GOT3 (cell line): ENCODE measurements at places on chromosomes 6 and 20.

DNA sequence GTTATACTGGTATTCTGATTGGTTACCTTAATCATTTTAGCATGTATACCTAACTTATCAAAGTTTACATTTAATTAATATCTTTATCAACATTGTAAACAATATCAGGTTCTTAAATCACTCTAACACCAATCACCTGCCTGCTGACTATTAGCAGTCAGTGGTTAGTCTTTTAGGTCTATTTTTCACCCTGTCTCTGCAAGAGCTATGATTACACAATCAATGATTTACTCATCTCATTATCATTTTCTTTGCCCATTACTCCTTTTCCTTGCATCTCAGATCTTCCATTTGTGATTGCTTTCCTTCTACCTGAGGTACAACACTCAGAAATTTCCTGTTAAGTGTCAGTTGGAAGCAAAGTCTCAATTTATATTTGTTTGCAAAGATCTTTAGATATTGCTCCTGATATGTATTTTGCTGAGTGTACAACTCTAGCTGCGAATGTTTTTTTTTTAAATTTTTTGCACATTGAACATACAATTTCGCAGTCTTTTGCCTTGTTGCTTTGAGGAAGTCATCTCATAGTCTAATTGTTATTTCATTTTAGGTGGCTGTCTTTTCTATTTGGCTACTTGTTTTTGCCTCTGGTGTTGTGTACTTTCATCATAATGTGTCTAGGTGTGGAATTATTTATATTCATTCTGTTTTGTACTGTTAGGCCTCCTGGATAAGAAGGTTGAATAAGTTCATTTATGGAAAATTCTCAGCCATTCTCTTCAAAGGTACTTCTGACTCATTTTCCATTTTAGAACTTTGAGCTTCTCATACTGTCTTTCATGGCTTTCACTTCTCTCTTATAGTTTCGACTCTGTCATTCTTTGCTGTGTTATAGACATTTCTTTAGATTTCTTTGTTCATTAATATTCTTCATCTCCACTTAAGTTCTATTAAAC lies 104.9 kb upstream of the CEP162 start:
- no peak for DNase-seq

GRCh38 chr6:72132427-72132826 lies 246.1 kb downstream of the RIMS1 start:
- no peak for DNase-seq

DNA sequence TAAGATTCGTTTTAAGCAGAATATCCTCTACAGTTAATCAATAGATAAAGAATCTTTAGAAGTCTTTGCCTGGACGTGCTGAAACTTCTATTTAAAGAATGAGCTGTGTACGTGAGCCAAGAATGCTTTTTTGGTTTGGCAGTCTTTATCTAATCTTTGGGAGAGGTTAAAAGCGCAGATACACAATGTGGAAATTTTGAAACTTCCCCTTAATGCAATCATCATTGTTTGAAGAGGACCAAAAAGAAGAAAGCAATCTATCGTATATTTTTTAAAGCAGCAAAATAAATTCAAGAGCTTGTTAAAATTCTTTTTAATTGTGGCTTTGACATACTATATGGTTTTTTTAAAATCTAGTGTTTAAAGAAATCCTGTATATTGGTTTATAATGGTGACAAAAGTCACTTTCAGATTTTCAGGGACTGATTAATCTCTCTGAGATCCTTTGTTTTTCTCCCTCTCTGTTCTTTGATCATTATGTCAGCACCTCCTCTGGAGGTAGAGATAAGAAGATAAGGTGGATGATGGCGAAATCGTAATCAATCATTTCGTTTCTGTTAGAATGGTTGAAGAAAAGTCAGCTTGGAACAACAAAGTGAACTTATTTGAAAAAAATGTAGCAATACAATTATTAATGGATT lies 92.1 kb upstream of the FAM184A start:
- DNase-seq, result no peak

DNA sequence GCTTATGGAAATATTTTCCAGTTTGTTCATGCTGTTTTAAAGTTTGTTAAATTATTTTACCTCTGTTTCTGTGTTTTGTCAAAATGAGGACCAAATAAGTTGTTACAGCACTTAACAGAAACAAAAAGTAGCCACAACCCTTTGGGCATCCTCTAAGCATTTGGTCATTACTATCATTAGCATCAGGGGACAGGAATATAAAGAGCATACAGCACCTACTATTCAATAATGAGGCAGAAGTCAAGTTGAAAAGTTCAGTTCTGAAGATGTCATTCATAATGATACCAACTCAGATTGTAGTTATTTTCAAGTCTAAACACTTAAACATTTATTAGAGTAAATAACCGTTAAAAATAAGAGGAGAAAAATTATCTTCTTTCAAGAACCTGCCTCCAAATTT lies 862.3 kb upstream of the FLRT3 start:
- DNase-seq, result no peak

- no peak for DNase-seq
Observed at GRCh38 chr6:65943051-65943450, 236.0 kb upstream of the EYS start.

DNA sequence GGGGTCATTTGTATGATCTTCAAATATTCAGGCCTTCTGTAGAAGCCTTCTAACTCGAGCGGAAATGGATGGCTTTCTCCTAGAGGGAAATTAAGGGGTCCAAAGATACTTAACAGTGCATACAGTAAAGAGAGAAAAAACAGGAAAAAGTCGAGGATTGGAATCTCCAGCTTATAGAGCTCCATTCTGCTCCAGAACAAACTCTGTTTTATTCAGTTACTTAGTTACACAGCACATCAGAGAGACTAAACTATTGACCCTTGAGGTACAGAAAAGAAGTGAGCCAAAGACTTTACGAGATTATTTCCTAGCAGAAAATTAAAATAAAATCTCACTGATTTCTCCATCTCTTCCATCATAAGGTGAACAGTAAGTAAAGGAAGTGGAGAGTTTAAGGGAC lies 43.8 kb upstream of the DSE start:
- no peak for DNase-seq

DNA sequence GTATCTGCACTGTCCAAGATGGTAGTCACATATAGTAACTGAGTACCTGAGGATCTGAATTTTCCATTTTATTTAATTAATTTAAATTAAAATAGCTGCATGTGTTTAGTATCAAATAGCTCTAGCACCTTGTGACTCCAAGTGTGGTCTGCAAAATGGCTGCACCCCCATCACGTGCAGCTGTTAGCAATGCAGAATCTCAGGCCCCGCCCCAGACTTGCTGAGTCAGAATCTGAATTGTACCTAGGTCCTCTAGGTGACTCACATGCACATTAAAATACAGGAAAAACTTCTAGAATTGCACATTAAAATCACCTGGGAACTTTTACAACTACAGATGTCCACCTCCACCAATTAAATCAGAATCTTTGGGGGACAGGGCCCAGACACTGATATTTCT lies 19.2 kb upstream of the FAM83C start:
- DNase-seq, result no peak

DNA sequence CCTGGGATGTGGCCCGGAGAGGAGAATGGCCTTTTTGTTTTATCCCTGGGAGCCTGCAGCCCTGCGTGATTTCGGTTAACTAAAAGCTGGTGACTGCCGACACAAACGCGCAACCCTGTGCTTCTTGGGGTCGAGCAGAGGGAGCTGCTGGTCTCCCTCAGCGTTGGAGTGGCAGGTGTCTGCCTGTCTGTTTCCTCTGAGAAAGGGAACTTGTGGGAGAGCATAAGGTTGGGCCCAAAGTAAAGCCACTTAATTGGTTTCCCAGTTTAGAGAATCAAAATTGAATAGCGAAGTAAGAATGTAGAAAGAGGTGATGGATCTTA lies 500 bp downstream of the LTV1 start:
- no peak for DNase-seq

- DNase-seq, result no peak
Observed at GRCh38 chr6:23435126-23435525, 690.9 kb upstream of the NRSN1 start.

GRCh38 chr6:157281570-157281969 lies 41.7 kb downstream of the TMEM242 start:
- no peak for DNase-seq

DNA sequence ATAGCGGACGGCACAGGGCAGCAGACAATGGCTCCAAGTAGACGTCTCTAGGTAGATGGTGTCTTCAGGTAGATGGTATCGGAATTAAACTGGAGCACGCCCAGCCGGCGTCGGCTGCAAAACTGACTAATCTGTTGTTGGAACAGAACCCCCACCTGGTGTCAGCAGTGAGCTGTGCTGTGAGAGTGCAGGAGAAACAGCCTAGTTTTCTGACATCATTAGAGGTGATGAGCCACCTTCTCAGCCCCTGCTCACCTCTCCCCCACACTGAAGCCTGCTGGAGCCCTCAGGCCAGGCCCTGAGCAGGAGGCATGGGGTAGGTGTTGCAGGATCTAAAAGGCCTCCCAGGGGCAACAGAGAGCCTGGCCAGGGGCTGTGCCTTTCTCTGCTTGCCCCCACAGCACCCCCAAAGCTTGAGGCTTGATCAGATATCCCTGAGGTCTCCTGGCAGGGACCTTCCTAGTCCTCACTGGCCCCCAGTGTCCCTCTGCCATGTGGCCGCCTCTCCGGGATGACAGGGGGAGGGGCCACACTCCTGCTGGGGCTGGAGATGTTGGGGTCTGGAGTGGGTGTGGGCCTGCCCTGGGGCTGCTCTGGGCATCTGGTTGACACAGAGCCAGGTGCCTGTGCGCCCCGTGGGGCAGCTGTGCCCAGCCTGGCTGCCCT lies 6.9 kb upstream of the HELZ2 start:
- DNase-seq, result no peak

DNA sequence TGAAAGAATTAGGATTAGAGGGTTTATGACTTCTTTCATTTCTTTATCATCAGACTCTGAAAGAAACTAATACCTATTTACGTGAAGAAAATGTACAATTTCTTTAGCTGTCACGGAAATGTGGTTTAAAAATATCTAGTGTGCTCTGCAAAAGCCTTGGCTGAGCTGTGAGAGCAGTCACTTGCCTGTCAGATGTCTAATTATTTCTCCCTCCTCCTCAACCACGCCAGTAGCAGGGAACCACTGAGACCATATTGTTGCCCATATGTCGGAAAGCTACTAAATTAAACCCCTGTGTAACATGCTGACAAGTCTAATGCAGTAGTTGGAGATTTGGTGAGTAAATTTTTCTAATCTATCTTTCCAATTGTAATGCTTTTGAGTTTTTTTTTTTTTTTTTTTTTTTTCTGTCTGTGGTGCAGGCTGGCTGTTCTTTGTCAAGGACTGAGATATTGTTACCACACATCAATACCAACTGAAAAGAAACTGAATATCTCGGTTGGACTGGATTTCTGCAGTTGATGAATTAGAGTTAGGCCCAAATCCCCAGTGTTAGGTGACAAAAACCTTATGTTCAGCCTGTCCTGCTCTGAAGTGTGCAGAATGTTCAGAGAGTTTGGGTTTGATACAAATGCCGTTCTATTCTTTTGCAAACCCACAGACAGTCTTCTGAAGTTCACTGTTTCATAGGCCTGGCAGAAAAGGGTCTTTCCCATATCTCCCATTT lies 302.9 kb upstream of the SYNCRIP start:
- no peak for DNase-seq

DNA sequence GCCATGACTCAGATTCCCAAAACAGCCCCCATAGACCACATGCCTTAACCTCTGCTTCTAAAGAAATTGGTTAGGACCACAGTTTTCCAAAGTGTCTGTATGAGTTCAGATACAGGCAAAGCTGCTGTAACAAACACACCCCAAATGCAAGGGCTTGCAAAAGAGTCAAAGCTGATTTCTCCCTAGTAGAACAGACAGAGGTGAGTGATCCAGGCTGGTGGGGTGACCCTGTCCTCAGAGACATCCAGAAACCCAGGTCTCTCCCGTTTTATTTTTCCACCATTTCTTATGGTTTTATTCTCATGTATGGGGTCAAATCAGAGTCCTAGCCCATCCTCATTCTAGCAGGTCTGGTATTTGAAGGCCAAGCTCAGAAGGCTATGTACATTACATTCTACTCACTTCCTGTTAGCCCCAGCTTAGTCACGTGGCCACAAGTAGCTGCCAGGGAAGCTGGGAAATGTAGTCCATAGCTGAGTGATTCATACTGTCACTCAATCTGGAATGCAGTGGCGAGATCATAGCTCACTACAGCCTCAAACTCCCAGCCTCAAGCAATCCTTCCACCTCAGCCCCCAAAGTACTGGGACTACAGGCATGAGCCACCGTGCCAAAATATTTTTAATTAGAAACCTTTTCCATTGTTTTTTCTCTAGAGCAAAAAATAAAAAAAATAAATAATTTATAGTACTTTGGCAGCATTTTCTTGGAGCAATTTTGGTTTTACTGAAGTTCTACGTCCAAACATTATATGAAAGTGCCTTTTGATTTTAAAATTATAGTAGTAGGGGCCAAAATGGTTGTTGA lies 175.2 kb downstream of the ZMYND8 start:
- no peak for DNase-seq

- peak; percentile 42 for DNase-seq
Observed at GRCh38 chr6:85449818-85450759, at the start of gene NT5E. Gene NT5E (plus strand): TSS chr6:85450083. CDS start chr6:85450140, 57 bp downstream.
